Smooth muscle cell of the pulmonary artery (primary cell): ENCODE measurements at places on chromosomes 13 and 19. TPM values are rescaled to one million over a fixed set of nuclear protein-coding genes. Genes with fewer than 3 reads are reported as not detected.

Gene CYP4F3
- not detected in 2 replicates for total RNA-seq

Gene KLHL1
- not detected in 2 replicates for total RNA-seq

Gene ZNF813
- 2.7 and 3.6 TPM in 2 replicates for total RNA-seq

Gene UBE2L5
- total RNA-seq: 0.07 TPM in 1 of 2 replicates, not detected in the other

Gene KLK5
- not detected in 2 replicates for total RNA-seq

Gene FFAR2
- total RNA-seq: not detected in 2 replicates

Gene NTF4
- not detected in 2 replicates for total RNA-seq

Gene LEUTX
- total RNA-seq: not detected in 2 replicates

Gene ZNF229
- total RNA-seq: 11.6 and 14.9 TPM in 2 replicates

Gene KLK12
- total RNA-seq: not detected in 2 replicates

Gene CEACAM21
- total RNA-seq: not detected in 2 replicates

Gene VSTM1
- not detected in 2 replicates for total RNA-seq

Gene FAM124A
- total RNA-seq: 1.4 and 2.2 TPM in 2 replicates

Gene FFAR1
- total RNA-seq: not detected in 2 replicates

Gene ZNF829
- 2.6 and 3.4 TPM in 2 replicates for total RNA-seq

Gene PEAK3
- not detected in 2 replicates for total RNA-seq

Gene NLRP9
- total RNA-seq: not detected in 2 replicates

Gene SLAIN1
- 0.20 and 3.9 TPM in 2 replicates for total RNA-seq

Gene HRC
- 0.53 and 0.65 TPM in 2 replicates for total RNA-seq

Gene ELL
- 15.2 and 15.3 TPM in 2 replicates for total RNA-seq

Gene SGCG
- 0.07 and 0.52 TPM in 2 replicates for total RNA-seq

Gene SBK3
- 0.07 TPM in 2 replicates for total RNA-seq

Gene ZNF112
- total RNA-seq: 7.4 and 8.9 TPM in 2 replicates
